ENCODE measurements at places on chromosomes 13 and 19.

- DNase-seq, result no peak
Measured at GRCh38 chr13:25686831-25687470, 315.2 kb downstream of the ATP8A2 start.

DNA sequence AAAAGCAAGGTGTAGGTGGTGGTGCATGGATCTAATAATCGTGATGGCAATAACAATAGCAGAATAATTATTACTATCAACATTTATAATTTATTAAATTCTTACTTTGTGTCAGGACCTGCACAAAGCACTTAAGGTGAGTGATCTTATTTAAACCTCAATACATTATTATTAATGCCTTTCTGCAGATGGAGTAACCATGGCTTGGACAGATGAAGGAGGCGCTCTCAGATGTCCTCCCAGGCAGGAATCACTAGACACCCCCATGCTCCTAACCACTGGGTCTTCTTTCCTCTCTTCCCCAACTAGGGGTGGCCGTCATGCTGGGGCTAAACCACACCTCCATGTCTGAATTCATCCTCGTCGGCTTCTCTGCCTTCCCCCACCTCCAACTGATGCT, at the start of gene OR10H2:
Gene OR10H2, plus strand, starts transcription at position 301 of the 400 bp plus-strand sequence. Its CDS starts 20 bp downstream, at position 321.
- no peak for DNase-seq

- no peak for DNase-seq
Measured at GRCh38 chr13:29654843-29655547, 59.5 kb upstream of the SLC7A1 start.

- DNase-seq, result no peak
Measured at GRCh38 chr13:109667807-109668291, 118.5 kb downstream of the IRS2 start.

DNA sequence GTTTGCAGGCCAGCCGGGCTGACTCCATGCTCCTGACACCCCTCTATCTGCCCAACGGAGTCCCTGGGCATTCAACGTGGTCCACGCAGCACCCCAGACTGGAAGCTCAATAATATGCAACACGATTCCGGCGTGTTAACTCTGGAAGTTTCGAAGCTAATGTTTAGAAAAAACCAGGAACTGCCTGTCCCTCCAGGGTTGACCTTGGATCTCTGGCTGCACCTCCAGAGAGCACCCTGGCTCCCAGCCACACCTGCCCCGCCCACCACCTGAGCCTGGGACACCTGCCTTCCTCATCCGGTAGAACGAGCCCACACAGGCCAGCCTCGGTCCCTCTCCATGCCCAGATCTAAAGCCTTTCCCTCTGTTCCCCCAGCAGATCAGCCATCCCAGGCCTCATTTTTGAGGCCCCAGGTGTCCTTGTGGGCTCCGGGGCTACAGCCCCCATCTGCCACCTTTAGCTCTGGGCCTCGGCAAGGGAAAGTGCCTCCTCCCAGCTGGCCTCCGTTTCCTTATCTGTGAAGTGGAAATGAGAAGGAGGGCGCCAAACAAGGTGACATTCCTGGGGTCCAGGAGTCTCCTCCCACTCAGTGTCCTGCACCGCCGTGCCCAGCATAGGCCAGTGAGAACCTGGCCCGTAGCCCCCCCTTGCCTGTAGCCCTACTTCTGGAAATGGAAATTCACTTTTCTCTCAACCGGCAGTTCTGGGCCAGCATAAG, 38.7 kb downstream of the KLF2 start:
- DNase-seq, result no peak

DNA sequence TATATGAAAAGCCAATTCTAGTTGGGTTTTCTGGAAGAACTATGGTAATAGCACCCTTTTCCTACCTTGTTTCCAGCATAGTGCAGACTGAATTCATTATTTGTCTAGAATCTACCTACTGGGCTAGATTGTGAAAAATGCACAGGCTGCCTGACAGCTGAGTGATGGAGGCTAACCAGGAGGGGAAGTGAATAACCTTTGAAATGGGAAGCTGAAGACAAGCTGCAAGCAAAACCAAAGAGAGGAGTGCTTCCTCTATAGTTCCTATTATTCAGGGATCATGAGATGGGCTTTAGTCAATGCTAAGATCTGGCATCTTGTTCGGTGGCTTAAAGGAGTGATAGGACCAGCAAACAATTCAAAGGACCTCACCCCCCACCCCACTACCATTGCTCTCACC, 26.9 kb downstream of the MZT1 start:
- DNase-seq, result no peak

- DNase-seq, result no peak
Measured at GRCh38 chr13:23833733-23834611, 55.2 kb downstream of the MIPEP start.

GRCh38 chr13:99465454-99465853, 35.8 kb upstream of the TM9SF2 start:
- no peak for DNase-seq

Measured in activated T-cell treated with anti-CD3 and anti-CD28 coated beads for 4 hours (primary cell).